ENCODE measurements at places on chromosomes 5 and 9.

GRCh38 chr5:111859533-111860270, 102.7 kb upstream of the NREP start:
- DNase-seq, result no peak

- DNase-seq, result no peak
Measured at GRCh38 chr5:137218471-137218870, 280.7 kb downstream of the SPOCK1 start.

DNA sequence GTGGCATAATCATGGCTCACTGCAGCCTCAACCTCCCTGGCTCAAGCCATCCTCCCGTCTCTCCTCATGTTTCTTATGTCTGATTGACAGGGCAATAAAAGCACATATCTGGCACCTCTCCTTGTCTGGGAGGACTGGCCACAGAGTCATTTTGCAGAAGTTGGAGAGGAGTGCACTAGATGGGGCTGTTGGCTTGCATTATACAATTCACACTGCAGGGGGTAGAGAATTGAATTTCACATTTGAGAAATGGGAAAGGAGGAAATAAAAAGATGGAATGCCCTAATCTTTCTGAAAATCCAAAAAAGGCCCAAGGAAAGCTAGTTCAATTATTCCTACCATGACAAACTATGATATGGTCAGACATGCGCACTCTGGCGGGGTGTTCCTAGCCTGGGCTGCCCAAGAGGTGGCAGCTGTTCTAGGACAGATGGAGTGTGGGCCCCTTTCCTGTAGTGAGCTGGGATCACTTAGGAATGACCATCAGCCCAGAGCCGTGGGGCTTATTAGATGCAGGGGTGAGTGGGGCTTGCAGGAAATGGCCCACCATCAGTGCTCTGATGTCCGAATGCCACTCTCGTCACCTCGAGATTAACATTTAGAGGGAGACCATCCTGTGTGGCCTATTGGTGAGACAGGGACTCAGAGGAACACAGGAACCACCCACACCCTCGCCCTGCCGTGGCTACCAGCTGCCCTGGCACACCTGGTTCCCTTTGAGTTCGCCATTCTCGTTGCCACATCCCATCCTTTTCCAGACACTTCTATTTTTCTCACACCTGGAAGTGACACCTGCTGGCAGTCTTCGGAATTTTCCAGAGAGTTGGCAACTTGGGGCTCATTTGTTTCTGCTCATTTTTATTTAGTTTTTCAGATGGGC, 21.8 kb upstream of the ANKRD18A start:
- DNase-seq, result no peak

DNA sequence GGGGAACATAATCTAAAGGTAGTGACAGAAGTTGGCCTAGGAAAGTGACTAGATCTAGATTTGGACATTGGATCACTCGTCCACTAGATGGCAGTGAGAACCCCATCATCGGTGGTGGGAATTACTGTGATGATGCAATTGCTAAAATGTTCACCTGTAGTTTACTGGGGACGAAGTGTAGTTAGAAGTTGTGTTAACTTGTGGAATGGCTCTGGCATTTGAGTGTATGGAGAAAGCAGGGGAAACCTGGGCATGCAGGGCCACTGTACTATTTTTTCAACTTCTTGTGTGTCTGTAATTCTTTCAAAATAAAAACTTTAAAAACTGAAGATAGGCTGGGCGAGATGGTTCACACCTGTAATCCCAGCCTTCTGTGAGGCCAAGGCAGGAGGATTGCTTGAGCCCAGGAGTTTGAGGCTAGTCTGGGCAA, 75.5 kb downstream of the PHAX start:
- DNase-seq, result no peak

DNA sequence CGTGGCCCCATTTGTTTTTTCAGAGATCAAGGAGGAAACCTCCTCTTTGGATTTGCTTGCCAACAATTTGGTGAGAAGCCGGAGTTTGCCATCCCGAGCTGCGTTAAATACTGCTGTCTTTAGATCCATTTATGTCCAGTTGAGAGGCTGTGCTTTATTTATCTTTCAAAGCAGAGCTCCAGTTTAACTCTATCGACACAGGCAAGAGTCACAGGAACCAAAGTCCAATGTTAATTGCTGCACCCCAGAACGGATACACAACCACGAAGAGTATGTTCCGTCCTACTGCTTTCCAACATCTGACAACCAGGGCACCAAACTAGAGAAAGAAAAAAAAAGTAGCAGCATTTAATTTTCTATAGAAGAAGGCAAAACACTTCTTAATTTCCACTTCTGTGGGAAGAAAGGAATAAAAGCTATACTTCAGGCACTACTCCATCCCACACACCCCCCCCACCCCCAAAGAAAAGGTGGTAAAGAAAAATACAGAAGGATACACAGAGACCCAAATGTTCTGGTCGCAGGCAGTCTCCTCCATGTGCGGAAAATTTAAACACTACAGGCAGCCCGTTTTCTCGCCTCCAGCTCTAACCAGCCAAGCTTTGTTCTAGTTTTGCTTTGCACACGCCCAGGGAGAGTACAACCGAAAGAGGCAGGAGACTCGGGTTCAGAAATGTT, 1.1 kb downstream of the FEM1C start:
- DNase-seq, result no peak

DNA sequence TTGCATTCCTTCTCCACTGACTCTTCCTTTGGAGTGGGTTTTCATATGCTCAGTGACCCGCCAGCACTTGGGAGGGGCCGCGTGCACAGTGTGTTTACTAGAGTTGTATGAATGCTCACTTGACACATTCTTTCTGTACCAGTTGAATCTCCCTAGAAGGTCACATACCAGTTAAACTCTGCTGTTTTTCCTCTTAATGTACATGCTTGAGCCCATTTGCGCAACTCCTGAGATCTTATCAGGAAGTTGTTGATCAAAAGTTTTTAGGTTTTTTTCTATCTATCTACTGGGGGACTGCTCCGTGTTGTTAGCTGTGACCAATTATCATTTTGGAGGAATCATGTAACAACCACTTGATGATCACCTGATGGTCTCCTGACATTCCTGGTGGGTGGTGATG, 392.7 kb downstream of the CDH9 start:
- no peak for DNase-seq

Data from posterior vena cava (tissue), 2 donors.